Brain pericyte (primary cell): ENCODE measurements at places on chromosomes 2 and 18.

DNA sequence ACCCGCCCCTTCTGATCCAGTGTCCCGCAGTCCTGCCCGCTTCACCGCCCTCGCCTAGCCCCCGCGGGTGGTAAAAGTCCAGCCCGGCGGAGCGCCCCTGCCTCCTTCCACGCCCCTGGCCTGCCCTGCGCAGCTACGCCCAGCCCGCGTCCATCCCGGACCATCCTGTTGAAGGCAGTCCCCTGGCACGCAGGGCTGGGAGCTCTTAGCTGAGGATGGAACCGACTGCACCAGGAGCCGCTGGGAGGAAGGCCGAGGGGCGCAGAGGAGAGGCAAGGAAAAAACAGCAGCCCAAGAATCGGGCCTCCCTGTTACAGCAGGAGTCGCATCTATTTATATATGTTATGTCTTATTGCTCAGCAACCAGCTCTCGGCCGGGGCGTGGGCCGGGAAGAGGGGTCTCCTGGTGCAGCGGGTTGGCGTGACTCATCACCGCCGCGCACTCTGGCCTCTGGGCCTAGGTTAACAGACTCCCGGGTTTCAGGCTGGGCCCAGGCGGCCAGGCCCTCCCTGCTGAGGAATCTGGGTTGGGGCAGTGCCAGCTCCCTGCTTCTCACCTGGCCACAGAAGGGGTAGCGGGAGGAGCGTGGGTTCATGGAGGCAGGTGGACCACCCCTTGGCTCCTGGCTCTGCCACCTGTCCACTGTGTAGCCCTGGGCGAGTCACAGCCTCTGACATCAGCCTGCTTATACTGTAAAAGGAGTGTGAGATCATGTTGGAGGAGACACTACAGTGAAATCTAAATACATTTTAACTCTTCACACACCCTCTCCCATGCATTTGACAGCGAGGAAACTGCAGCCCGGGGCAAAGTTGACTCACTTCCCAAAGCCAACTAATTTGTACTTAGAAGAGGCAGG, 13.4 kb upstream of the MAP3K2 start:
- no peak for DNase-seq

- DNase-seq: no peak
Measured at GRCh38 chr2:234633581-234634230, 136.8 kb upstream of the ARL4C start.

- DNase-seq: no peak
Measured at GRCh38 chr18:65567372-65567771, 183.4 kb upstream of the CDH7 start.

DNA sequence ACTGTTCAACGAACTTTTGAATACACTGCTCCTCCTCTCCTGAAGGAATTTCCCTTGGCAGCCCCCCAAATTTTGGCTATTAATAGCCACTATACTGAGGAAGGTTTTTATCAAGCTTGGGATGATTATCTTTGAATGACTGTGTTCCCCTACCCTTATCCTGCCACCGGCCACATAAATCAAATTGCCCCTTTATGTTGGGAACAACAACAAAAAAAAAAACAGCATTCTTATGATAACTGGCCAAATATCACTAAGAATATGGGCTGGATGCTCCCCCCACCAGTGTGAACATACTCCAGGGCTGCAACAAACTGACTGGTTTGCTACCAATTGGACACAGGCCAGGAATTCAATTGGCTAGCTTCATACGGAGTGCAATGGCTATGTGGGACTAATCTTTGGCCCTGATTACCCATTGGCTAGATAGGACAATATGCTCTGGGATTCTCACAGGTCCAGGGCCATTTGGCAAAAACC, 20.6 kb downstream of the DUSP11 start:
- DNase-seq: no peak

- DNase-seq: no peak
Measured at GRCh38 chr18:39326772-39327171, 1761.2 kb upstream of the CELF4 start.

DNA sequence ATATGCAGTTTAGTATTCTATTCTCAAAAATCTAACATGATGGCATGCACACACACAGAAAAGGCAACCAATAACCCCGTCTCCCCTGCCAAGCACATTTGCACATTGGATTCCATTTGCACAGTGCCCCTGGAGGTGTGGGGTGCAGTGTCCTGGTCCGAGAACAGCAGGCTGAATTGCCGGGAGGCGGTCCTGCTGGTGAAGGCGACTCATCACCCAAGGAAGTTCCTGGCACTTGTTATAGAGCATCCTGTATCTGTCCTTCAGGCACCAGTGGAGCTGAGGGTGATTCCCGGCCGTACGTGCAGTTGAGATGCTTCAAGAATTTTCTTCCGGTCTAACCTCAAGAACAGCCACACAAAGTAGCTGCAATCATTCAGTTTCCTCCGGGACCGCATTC, 73.0 kb upstream of the RAB12 start:
- no peak for DNase-seq

DNA sequence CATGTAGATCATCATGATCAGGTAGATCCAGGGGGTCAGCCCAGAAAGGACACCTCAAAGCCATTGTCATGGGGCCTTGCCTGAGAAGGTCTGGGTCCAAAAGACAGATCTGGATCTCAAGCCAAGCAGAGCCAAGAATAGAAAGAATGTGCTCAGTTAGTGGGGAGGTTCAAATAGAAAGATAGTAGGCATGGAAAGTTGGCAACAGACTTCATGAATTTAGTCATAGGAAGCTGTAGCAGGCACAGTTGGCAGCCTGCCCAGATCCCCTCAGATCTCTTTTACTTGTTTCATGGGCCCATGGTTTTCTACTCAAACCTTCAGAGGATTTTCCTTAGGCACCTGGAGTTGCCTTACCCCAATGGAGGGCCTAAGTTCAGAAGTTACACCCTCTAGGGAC, 767.0 kb downstream of the SLC4A3 start:
- no peak for DNase-seq

DNA sequence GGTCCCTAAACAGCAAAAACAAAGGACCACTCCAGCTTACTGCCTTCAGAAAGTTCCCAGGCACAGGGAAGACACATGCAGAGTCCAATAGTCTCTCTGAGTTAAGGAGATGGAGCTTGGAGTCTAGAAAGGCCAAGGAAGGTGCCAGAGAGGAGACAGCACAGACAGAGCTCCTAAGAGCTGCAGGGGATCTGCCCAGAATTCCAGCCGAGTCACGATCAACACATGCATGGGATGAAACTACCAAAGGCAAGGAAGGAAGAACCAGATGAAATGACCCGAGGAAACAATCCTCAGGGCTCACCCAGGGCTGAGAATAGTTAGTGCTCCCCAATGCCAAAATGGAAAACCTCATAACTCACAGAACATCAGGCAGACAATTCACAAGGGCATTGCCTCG, 15.4 kb downstream of the METTL4 start:
- no peak for DNase-seq

GRCh38 chr2:14533131-14533757, 99.3 kb upstream of the LRATD1 start:
- DNase-seq: no peak

- no peak for DNase-seq
Measured at GRCh38 chr2:168658706-168659105, 143.7 kb upstream of the NOSTRIN start.

- no peak for DNase-seq
Measured at GRCh38 chr2:190127651-190128050, 65.1 kb upstream of the MSTN start.

- no peak for DNase-seq
Measured at GRCh38 chr2:122706757-122707223, 951.3 kb downstream of the TSN start.

DNA sequence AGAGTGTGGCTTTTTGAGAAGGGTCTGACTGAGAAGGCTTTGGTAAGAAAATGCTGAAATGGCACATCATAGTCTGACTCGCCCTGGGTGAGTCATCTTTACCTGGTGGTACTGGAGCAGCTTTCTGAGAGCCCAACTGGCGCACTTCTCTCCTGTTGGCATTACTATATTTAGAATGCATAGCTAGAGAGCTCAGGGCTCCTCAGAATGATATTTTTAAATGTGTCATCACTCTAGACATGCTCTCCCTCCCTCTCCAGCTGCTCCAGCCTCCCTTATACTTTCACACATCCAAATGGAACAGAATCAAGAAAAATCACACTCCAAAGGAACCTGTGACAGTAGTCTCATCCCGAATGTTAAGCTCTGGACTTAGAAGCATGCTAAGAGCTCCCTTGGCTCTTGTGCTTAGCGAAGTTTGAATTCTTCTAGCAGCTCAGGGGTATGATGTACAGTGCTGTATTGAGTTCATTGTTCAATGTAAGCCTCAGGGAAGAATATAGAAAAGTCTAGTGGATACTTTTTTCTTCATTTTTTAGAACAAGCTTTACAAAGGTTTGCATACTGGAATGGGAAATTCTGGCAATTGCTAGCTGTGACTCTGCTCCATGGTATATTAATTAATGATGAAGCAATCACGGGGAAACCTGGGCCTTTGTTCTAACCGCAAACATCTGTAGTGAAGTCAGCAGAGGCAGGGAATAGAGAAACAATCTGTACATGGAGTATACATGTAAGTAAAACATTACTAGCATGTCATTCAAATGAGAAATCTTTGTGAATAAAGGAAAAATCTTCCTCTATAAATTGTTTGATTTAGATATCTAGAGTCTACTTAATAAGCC, 751.2 kb upstream of the NRXN1 start:
- DNase-seq: no peak

DNA sequence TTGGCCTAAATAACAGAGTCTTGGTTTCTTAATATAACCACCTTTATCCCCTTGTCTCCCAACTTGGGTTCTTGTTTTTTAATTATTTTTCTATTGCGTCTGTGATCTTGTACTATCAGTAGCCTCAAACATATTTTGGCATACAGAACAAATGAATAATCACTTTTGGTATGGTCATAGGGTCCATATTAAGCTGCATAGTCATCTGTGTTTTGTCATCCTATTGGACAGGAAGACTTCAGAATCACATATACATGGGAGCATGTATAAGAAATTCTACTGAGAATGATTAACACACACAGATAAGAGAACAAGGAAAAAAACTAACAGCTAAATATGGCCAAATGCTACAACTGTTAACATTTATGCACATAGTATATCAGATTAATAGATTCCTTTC, 126.0 kb downstream of the MEP1B start:
- DNase-seq: no peak

- peak; percentile 90 for DNase-seq
Measured at GRCh38 chr2:222713002-222713401, 41.5 kb downstream of the MOGAT1 start.

- DNase-seq: no peak
Measured at GRCh38 chr2:184067502-184067901, 530.8 kb upstream of the ZNF804A start.

GRCh38 chr2:29532436-29532835, 388.9 kb downstream of the ALK start:
- DNase-seq: no peak

- no peak for DNase-seq
Measured at GRCh38 chr2:128464456-128464855, 145.8 kb upstream of the HS6ST1 start.

- no peak for DNase-seq
Measured at GRCh38 chr2:216004697-216005283, 8.6 kb downstream of the MREG start.

DNA sequence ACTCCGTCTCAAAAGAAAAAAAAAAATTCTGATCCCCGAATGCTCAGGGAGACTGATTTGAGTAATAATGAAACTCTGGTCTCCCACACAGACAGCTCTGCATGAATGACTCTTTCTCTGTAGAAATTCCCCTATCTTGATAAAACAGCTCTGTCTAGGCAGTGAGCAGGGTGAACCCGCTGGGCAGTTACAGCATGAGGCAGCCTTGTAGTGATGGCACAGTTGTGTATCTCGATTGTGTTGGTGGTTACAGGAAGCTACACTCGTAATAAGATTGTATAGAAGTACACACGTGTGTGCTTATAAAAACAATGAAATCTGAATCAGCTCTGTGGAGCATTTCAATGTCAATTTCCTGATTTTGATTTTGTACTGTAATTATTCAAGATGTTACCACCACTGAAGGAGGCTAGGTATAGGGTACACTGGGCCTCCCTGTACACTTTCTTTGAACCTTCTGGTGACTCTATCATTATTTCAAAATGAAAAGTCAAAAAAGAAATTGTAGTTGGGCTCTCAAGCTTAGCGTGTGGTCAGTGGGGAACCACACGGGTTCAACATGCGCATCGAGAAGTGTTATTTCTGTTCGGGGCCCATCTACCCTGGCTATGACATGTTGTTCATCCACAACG, 34.9 kb upstream of the ATP8B1 start:
- DNase-seq: no peak

DNA sequence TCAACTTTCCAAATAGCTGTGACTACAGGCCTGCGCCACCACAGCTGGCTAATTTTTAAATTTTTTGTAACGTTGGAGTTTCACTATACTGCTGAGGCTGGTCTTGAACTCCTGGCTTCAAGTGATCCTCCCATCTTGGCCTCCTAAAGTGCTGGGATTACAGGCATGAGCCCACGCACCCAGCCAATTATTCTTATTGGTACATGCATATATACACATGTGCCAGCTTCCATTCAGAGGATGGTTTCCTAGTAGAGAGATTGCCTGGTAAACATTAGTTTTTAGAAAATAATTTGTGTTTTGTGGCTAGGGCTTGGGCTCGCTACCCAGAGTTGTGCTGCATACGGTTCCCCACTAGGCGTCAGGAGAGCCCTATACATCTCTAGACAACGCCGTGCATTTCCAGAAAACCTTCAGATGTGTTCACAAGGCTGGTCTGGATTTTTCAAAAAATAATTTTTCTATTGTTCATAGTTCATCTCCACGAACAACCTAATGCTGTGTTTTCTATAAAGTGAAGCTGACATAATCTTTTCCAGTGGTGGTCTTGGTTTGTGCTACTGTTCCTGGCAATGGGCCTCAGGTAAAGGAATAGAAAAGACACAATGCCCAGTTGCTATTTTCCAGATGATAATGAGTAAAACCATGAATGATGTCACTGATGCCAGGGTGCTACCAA, 14.6 kb upstream of the AFG3L2 start:
- no peak for DNase-seq

GRCh38 chr2:161982548-161983330, 91.3 kb downstream of the DPP4 start:
- no peak for DNase-seq

DNA sequence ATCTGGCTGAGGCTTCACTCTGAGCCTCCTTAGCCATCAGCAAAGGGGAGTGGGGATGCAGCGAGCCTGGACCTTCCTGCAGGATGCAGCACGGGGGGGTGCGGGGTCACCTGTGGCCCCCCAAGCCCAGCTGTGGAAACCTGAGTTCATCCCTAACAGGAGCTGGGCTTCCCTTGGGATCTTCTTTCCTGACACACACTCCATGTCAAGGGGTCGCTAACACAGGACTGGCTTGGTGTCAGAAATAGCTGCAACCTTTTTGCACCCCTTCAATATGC, 174.7 kb downstream of the RTP5 start:
- DNase-seq: no peak

GRCh38 chr2:6823111-6823510, 42.6 kb downstream of the CMPK2 start:
- DNase-seq: no peak

- no peak for DNase-seq
Measured at GRCh38 chr18:68843473-68844089, 45.7 kb downstream of the CCDC102B start.

DNA sequence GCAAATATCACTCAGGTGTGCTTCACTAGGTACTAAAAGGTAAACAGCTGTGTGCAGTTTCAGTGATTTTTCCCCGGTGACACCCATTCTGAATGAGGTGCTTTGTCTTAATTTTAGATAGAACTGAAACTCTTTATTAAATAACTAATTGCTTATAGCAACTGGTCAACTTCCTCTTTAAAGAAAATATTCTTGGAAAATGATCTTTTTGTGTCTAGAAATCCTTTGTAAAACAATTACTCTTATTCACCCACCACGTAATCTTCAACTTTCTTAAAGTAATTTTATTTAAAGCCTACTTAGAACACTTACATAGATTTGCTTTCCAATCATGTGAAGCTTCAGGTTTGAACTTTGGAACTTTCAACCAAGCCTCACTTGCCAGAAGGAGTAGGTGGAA, 57.9 kb upstream of the RMDN2 start:
- no peak for DNase-seq
